ENCODE measurements at places on chromosomes 1 and 21.

DNA sequence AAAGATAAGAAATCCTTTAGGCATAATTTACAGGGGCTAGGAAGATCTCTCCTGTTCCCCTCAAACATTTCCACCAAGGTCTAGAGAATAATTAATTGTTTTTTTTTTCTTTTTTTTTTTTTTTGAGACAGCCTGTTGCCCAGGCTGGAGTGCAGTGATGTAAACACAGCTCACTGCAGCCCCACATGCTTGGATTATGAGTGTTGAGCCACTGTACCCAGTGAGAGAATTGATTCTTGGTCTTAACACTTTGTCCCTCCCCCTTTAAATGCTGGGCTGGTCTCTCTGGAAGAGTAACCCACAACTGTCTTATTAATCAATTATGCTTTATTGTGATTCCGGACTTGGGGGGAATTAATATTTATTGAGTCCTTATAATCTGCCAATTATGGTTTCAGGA lies 33.4 kb downstream of the ATF3 start:
- no peaks in the 10 kb centered on the region for H3K4me1 ChIP-seq
- no peak for DNase-seq
- H3K27ac ChIP-seq, result no peak overlapping the region
- H3K27me3 ChIP-seq, result no peaks in the 10 kb centered on the region
- H3K36me3 ChIP-seq, result no peaks in the 10 kb centered on the region

GRCh38 chr1:213122514-213122929 lies 71.5 kb downstream of the RPS6KC1 start:
- no peaks in the 10 kb centered on the region for H3K4me1 ChIP-seq
- H3K4me3 ChIP-seq, result no peak overlapping the region
- DNase-seq, result no peak
- H3K27me3 ChIP-seq, result no peaks in the 10 kb centered on the region
- H3K36me3 ChIP-seq, result no peaks in the 10 kb centered on the region

DNA sequence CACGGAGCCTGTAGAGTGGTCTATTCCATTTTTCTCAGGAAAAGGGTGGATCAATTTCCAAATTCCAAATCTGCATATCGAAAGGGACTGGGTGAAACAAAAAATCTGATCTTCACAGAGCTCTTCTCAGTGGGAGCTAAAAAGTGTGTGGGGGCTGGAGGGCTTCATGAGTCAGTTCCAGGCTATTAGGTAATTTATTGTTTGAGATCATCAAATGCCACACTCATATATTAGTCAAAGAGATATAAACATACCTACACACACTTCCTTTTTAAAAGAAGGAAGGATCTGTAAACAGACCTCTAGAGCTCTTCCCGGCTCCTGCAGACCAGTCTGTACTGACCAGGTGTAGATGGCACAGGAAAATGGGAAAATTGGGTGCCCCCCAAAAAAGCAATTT lies 175.4 kb downstream of the ZBTB18 start:
- no peak overlapping the region for H3K4me3 ChIP-seq
- H3K27ac ChIP-seq, result no peak overlapping the region
- peaks cover 2% of the 10 kb centered on the region for H3K4me1 ChIP-seq
- DNase-seq, result no peak

- H3K36me3 ChIP-seq, result no peaks in the 10 kb centered on the region
- no peaks in the 10 kb centered on the region for H3K4me1 ChIP-seq
- no peak overlapping the region for H3K4me3 ChIP-seq
- DNase-seq, result no peak
Observed at GRCh38 chr1:10484521-10484920, 9.8 kb downstream of the PEX14 start.

DNA sequence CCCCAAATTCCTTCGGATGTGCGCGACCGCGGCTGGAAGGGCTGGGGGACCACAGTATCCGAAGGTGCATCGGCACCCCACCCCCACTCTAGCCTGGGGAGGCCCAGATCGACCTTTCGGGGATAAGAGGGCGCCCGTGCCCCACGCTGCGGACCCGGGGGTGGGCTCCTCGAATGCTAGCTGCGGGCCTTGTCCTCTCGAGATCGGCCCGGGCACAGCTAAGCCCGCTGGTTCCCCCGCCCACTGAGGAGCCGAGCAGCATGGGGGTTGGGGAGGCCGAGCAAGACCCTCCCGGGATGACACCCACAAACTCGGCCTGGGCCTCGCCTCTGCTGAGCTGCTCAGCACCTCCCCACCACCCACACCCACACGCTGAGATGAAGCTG lies 653 bp upstream of the IFFO2 start:
- peak overlapping the region; percentile 58 for H3K4me3 ChIP-seq
- H3K27me3 ChIP-seq, result no peaks in the 10 kb centered on the region
- no peak for DNase-seq
- H3K36me3 ChIP-seq, result no peaks in the 10 kb centered on the region
- no peak overlapping the region for H3K27ac ChIP-seq

GRCh38 chr1:93353286-93353685 lies 7.6 kb downstream of the DR1 start:
- no peaks in the 10 kb centered on the region for H3K27me3 ChIP-seq
- DNase-seq, result no peak
- H3K27ac ChIP-seq, result no peak overlapping the region
- no peaks in the 10 kb centered on the region for H3K36me3 ChIP-seq

DNA sequence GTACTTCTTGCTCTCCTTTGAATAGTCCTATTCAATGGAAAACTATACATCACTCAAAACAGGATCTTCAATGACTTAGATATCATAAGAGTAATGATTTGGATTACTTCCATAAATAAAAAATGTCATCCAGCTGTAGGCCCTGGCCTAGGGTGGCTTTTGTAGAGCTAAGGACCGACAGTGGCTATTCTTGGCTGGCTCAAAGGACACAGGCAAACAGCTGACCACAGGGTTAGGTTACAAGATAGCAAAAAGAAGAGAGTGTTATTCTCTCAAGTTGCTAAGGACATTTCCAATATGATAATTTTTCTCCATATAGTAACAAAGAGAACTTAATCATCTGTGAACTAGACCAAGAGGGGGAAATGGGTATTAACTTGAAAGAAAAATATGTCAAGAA lies 495.1 kb downstream of the PLPP3 start:
- H3K36me3 ChIP-seq, result no peaks in the 10 kb centered on the region
- peaks cover 4% of the 10 kb centered on the region for H3K4me1 ChIP-seq
- H3K27me3 ChIP-seq, result no peaks in the 10 kb centered on the region
- no peak overlapping the region for H3K4me3 ChIP-seq
- H3K27ac ChIP-seq, result no peak overlapping the region

GRCh38 chr1:234488054-234489006 lies 9.4 kb upstream of the TARBP1 start:
- H3K27ac ChIP-seq, result no peak overlapping the region
- no peak for DNase-seq
- H3K4me3 ChIP-seq, result no peak overlapping the region
- H3K36me3 ChIP-seq, result no peaks in the 10 kb centered on the region
- H3K4me1 ChIP-seq, result no peaks in the 10 kb centered on the region

- H3K4me3 ChIP-seq, result no peak overlapping the region
- no peaks in the 10 kb centered on the region for H3K36me3 ChIP-seq
- no peak for DNase-seq
- no peaks in the 10 kb centered on the region for H3K4me1 ChIP-seq
- no peak overlapping the region for H3K27ac ChIP-seq
- H3K27me3 ChIP-seq, result no peaks in the 10 kb centered on the region
Observed at GRCh38 chr1:91619881-91620280, 119.2 kb downstream of the CDC7 start.

DNA sequence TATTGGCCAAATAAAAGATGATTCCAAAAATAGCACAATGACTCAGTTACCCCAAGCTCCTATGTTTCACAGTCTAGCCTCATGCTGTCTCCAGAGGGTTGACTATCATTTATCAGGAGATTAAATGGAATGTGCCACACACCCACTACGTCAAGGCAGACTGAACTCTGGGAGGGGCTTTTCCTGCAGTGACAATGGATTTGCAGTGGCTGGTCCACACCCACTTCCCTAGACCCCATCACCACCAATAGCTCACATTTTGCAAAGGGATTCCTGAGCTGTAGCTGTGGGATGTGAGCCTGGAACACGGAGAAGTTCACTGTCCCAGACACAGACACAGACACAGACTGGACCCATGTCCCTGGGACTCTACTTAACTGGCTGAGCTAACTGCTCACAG lies 77.1 kb downstream of the HLCS start:
- no peak overlapping the region for H3K27ac ChIP-seq
- no peak overlapping the region for H3K4me3 ChIP-seq
- DNase-seq, result no peak
- no peaks in the 10 kb centered on the region for H3K4me1 ChIP-seq
- H3K27me3 ChIP-seq, result no peaks in the 10 kb centered on the region

- no peak overlapping the region for H3K27ac ChIP-seq
- H3K4me1 ChIP-seq, result no peaks in the 10 kb centered on the region
- DNase-seq, result no peak
- no peak overlapping the region for H3K4me3 ChIP-seq
Observed at GRCh38 chr1:36656838-36657237, 174.1 kb upstream of the CSF3R start.

GRCh38 chr1:17059391-17060305 lies 5.8 kb upstream of the SDHB start:
- peak; percentile 55 for DNase-seq
- H3K4me3 ChIP-seq, result no peak overlapping the region
- H3K27ac ChIP-seq, result no peak overlapping the region
- no peaks in the 10 kb centered on the region for H3K27me3 ChIP-seq
